NCI-H1694 (cell line): ENCODE measurements at places on chromosomes 1 and 21.

DNA sequence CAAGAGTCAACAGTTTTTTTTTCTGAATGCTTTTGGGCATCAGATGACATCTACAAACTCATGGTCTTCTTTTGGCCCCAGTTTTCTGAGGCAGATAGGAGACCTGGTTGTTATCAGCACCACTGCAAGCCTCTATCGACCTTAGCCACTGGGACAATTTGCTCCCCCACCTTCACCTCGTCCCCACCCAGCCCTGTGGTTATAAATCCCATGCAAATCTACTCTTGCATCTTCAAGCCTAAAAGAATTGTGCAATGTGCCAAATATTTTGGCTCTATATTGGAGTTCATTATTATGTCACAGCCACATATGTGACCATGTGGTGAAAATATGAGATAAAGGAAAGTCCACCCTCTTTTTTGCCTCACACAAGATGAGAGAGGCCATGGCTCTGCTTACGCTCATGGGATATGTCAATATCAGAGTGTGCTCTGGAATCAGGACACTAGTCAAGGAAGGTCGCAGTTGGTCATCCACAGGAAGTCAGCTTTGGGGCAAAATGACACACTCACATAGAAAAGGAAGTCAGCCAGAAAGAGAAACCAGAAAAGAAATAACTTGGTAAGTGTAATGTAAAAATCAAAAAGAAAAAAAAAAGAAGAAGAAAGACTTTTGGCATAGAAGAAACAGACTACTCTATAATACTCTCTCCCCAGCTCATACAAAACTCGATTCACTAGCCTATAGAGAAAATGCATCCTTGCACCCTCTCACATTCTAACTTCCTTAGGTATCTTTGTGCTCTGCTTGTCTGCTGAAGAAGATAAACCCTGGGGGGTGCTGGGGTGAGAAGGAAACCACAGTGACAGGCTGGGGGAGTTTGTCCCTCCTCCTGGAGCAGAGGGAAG lies 21.2 kb downstream of the SLC30A10 start:
- DNase-seq, result no peak

- DNase-seq, result no peak
These were observed 124.8 kb downstream of the ESRRG start for GRCh38 chr1:216598448-216598847.

DNA sequence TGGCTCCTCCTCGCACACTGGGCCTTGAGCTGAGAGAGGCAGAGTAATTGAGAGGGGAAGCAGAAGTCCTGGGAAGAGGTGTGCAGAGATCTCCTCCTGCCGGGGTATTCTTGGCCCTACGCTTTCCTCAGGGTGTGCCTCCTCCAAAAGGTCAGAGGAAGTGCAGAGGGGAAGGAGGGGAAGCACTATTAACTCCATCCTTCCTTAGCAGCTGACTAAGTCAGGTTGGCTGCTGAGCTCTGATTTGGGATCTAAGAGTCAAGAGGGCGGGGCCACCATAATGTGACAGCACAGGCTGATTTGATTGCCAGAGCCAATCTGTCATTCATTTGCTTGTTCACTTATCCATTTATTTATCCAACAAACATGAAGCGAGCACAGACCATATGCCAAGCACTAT lies 12.3 kb downstream of the ATP2B4 start:
- DNase-seq, result peak; percentile 88

GRCh38 chr21:37916310-37917051 lies at the start of gene KCNJ6:
KCNJ6 (minus strand) TSS chr21:37916457; CDS start chr21:37840682, 75,775 bp downstream.
- peak; percentile 91 for DNase-seq

- DNase-seq, result no peak
These were observed 27.2 kb downstream of the TNFRSF8 start for GRCh38 chr1:12090326-12090725.

DNA sequence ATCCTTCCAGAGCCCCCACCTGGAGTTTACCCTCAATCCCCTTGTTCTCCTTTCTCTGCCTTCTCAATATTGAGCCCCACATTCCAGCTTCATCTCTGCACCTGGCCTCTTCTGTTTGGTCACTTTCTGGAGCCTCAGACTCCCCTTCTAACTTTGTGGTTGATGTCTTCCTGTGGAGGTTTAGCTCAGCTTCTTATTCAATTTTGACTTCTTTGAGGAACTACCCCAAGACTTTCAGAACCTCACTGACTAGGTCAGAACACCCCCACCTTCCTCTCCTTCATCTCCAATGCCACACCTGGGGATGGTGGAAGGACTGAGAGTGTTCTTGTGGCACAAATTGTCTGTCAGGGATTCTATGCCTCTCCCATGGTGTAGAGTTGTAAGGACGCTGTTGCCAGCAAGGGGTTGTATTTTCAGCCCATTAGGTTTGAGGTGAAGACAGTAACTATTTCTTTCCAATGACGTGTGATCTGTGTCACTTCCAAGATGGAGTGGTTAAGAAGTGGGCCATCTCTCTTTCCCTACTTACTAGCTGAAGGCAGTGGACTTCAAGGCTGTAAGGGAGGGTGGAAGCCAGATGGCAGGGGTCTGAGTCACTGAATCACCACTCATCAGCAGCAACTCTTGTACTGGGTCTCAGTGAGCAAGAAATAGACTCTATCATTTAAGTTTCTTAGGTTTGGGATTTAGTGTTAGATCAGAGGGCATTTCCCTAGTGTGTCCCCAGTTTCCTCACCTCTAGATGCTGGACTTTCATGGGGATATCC lies 80.6 kb downstream of the PAPPA2 start:
- DNase-seq, result no peak
